ENCODE measurements at places on chromosomes 6 and 20.

- DNase-seq = no peak
Observed at GRCh38 chr6:7911345-7911725, 747 bp upstream of the TXNDC5 start.

DNA sequence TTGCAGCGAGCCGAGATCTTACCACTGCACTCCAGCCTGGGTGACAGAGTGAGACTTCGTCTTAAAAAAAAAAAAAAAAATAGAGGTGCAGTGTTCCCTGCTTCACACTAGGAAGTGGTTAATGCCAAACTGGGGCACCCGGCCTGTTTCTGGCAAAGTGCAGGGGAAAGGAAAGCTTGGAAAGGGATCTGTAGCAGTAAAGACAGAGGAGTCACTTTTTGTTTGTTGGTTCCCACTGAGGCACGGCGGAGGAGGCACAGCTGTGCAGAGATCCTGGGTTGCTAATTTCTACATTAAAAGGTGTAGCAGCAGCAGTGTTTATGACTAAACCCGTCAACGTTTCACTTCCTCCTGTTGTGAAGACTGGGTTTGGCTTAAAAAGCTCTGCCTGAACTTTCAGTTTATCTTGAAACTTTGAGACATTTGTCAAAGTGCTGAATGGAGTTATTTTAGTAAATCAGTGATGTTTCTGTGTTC lies 125.6 kb downstream of the CARMIL1 start:
- peak; percentile 22 for DNase-seq

DNA sequence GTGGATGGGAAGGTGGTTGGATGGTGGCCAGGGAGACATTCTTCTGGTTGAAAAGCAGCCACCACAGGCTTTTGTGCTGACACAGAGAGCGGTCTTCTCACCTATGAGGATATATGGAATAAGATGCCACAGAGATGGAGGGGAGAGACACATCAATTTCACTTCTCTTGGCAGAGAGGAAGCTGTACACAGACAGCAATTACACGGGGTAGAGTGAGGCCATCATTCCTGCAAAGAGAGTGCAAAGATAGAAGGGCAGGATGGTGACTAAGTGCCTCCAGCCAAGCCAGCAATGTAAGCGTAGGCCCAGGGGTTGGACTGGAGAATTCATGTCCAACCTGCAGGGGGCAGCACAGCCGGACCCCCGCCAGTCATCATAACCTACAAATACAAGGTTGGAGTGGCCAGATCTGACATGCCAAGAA lies 56.4 kb downstream of the NRN1 start:
- DNase-seq = peak; percentile 8

GRCh38 chr20:18496740-18497592 lies at the start of gene RBBP9:
Gene RBBP9 (minus strand): TSS chr20:18497225. CDS start chr20:18497167, 58 bp downstream.
- DNase-seq = peak; percentile 68

GRCh38 chr20:50789968-50790650 lies 4.8 kb upstream of the BCAS4 start:
- no peak for DNase-seq

- no peak for DNase-seq
Observed at GRCh38 chr20:17806739-17807441, 107.1 kb downstream of the BANF2 start.

GRCh38 chr6:54086439-54086838 lies 24.8 kb upstream of the MLIP start:
- no peak for DNase-seq

DNA sequence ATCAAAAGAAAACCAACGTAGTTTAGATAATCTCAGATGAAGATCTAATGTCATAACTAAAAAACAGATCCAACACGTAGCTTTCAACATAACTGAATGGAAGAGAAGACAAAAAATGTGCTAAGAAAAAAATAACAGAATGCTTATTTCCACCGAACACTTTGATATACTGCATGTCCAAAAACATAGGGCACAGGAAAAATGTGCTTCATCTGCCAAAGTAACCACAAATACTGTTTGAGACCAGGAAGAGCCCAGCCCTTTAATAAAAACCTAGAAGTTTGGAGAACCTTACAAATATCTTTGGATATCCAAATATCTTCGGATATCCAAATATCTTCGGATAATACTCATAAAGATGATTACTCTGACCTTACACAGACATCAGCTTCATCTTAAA lies 19.8 kb downstream of the LAMA4 start:
- no peak for DNase-seq

GRCh38 chr20:56439771-56440291 lies 27.8 kb downstream of the CASS4 start:
- no peak for DNase-seq

DNA sequence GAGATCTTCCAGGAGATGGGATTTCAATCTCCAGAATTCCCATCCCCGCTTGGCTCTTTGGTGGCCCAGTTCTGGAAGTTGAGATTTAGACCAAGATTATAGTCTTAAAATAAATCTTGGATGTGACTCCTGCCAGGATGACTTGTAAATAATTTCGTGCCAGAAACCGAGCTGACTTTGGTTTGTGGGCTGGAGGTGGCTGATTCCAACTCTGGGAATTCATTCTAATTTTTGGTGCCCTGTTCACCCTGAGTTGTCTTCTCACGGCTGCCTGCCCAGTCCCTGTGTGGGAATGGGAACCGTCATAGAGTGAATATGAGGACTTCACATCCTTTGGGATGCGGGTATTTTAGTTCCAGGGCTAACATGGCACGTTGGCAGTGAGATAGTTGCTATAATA lies 64.8 kb downstream of the JARID2 start:
- no peak for DNase-seq

DNA sequence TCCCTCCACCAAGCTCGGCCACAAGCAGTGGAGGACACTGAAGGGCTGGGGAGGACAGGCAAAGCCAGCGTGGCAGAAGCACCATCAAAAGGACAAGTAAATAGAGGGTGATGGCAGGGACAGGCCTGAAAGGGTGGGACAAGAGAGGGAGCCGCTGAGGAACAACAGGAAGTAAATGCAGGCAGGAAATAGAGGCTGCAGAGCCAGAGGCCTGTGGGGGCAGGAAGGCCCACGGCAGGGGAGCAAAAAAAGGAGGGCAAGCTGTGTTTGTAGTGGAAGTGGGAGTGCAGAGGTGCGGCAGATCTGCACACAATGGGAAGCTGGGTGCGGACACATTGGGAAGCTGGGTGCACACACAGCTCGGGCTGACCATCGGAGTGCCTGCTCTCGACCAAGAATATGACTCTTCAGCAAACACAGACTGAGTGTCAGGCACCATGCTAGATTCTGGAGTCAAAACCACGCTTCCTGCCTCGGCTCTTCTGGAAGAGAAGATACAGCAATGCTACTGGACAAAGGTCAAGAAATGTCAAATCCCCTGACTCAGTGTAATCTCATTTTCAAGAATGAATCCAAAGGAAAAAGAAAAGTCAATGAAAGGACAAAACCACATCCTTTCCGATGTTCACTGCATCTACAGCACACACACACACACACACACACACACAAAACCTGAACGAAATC lies 40.4 kb upstream of the RAB22A start:
- DNase-seq = no peak

- no peak for DNase-seq
Observed at GRCh38 chr20:57683881-57684807, 25.7 kb downstream of the PMEPA1 start.

- no peak for DNase-seq
Observed at GRCh38 chr6:107703606-107704005, 120.5 kb downstream of the SCML4 start.

- DNase-seq = no peak
Observed at GRCh38 chr6:136274062-136274461, 15.6 kb downstream of the BCLAF1 start.

- DNase-seq = no peak
Observed at GRCh38 chr6:157982563-157983405, 1.1 kb downstream of the SYNJ2 start.

DNA sequence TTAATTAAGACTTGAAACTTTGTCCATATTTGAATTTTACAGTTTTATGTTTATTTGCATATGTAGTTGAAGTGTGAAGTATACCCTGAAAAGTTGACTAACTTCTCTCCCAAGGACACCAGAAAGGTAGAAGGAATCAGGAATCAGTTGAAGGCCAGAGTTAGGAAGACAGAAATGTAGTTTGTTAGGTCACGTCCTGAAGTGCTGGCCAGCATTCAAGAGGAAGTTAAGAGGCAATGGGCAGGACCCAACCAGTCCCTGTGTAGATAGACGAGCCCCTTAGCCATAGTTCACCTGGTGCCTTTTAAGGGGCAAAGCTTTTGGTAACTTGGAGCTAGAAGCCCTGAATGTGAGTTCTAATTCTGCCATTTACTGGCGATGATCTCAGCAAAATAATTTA lies 250.4 kb upstream of the KCNQ5 start:
- no peak for DNase-seq

DNA sequence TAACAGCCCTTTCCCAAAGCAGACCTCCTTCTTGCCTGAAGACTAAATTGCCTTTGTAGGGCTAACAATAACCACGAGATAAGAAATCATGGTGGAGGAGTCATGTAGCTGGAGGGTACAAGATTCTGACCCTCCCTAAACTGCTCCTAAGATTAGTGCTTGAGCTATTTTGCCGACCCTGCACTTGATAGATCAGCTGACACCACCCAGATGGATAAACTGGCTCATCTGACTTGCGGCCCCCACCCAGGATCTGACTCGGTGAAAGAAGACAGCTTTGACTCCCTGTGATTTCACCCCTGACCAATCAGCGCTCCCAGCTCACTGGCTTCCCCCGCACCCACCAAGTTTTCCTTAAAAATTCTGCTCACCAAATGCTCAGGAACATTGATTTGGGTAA lies 57.6 kb upstream of the UNC93A start:
- DNase-seq = no peak

DNA sequence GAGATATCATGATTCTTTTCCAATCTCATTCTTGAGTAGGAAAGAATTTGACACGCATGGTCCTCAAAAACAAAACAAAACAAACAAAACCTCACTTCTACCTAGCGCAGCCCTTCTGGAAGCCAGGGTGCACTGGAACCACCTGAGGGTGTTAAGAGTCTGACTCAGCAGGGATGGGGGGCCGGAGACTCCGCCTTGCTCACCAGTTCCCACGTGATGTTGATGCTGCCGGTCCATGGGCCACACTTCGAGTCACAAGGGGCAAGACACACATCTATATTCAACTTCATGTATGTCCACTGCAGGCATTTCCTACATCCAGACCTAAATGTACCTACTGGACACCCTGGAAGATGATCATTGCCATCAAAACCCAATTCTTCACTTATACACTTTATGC lies 30.4 kb downstream of the BFSP1 start:
- no peak for DNase-seq

DNA sequence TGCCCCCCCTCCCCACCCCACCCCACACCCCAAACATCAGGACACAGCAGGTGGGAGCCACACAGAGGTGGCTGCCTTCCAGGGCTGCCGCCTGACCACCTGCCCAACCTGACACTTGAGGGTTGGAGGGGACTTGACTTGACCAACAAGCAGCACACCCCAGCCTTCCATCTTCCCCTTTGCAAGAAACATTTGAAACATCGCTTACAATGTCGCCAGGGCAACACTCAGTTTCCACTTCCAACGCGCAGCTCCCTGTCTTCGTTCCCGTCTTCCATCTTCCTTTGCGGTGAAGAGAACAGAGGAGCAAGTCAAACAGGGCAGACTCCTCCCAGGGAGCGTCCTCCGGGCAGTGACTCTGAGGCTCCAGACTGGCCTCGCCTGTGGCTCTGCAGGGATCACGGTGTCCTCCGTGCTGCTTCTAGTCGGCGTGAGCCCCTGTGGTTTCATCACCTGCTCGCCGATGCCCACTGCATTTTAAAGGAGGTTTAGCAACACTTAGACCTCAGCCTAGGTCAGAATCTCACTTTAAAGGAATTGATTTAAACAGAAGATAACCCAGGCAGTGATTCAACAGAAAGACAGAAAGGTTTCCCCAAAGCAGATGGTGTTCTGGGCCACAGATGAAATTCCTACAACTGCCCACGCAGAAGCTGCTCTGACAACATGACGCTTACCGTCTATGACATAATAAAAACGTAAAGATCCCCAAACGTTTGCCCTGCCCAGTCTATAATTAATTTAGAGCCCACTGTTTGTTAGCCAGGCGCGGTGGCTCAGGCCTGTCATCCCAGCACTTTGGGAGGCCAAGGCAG lies 130.8 kb downstream of the TAF4 start:
- no peak for DNase-seq

DNA sequence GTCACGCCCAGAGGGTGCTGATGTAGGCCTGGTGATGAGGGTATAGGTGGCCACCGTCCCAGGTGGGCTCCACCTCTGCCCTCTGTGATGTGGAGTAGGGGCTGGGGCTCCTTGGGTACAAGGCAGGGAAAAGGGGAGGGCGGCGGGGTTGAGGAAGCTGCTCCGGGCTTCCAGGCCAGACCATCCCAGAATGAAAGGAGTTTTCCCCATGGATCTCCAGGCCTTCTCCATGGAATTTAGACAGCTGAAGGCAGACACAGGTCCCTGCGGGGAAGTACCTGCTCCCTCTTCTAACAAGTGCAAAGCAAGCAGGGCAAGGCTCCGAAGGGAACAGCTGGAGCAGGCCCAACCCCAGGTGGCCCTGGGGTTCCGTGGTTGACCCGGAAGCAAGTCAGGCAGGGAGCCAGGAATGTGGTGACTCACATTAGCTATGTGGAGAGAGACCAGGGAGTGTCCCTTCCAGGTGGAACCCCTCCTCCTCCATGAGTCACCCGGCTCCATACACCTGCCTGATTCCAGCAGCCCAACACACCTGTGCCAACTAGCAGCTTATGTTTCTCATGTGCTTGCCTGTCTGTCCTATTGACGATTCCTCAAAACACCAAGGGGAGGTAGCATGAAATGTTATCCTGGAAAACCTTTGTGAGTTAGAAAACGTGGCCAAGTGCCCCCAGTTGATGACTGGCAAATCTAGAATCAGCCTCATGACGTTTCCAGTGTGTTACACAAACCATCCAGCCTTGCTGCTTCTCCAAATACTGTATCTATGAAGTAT lies 59.7 kb upstream of the SNX9 start:
- DNase-seq = no peak

DNA sequence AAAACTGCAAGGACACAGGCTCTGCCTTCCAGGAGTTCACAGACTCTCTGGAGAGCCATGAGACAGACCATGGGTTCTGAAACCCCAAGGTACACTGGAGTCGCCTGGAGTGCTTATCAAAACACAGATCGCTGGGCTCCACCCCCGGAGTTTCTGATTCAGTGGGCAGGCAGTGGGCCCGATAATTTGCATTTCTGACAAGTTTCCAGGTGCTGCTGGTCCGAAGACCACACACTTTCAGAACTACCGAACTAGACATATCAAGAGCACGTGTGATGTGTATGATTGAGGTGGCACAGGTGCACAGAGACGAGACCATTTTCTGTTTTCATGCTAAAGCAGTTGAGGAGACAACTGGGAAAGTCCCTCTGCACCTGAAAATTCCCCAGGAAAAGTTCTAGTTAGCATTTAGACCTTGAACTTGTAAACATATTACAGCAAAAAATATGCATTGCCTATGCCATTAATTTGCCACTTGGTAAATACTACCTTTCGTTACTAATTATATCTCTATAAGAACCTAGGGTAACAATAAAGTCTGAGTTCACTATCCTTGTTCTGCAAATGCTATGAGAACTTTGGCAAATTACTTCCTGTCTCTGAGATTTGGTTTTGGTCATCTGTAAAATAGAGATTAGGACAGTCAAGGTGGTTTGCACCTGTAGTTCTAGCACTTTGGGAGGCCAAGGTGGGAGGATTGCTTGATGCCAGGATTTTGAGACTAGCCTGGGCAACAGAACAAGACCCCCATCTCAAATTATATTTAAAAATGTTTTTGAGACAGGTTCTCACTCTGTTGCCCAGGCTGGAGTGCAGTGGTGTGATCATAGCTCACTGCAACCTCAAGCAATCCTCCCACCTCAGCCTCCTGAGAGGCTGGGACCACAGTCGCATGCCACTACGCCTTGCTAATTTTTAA lies 14.3 kb upstream of the PIM1 start:
- peak; percentile 37 for DNase-seq
